Caco-2 (cell line): ENCODE measurements at places on chromosomes 1 and 21.

- no peak for DNase-seq
These were observed 13.3 kb downstream of the SLC6A17 start for GRCh38 chr1:110163591-110163990.

GRCh38 chr1:6424000-6424565, 493 bp upstream of the ESPN start:
- peak; percentile 37 for DNase-seq

GRCh38 chr1:245469734-245470133, 314.9 kb downstream of the KIF26B start:
- no peak for DNase-seq

DNA sequence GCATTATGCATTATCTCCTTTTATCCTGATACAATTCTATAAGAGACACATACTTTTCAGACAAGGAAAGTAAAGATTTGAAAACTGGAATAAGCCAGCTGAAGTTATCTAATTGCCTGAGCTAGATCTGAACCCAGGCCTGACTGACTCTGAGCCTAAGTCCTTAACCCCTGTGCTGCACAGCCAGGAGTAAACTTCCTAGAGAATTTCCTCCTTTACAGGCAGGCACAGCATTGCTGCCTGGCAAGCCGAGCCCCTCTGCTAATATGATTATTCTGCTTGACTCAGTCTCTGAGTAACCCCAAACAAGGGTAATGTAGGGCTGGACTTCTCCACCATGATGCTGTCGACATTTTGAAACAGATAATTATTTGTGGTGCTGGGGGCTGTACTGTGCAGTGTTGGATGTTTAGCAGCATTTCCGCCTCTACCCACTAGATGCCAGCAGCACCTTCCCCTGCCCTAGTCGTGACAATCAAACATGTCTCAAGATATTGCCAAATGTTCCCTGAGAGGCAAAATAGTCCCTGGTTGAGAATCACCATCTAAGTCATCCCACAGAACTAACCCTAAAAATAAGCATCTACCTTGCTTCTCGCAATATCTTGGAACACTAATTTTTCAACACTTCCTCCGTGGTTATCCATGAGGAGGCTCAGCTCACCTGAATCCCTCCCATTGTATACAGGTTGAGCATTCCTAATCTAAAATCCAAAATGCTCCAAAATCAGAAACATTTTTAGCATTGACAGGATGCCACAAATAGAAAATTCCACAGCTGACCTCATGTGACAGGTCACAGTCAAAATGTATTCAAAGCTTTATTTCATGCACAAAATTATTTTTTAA, 18.5 kb downstream of the CAMK1G start:
- DNase-seq = peak; percentile 47

DNA sequence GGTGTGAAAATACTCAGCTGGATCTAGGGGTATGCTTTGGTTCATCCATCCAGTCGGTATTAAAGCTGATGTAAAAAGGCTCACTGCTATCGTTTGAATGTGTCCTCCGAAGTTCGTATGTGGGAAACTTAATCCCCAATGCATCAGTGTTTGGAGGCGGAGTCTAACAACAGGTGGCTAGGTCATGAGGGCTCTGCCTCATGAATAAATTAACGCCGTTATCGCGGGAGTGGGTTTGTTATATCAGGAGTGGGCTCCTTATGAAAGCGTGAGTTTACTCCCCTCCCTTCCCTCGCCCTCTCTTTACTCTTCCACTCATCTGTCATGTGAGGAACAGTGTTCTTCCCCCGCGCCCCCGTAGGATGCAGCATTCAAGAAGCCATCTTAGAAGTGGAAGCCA, 48.9 kb upstream of the ZNF281 start:
- no peak for DNase-seq
